Right kidney (tissue), 9 donors: ENCODE measurements at places on chromosomes 11 and 22.

DNA sequence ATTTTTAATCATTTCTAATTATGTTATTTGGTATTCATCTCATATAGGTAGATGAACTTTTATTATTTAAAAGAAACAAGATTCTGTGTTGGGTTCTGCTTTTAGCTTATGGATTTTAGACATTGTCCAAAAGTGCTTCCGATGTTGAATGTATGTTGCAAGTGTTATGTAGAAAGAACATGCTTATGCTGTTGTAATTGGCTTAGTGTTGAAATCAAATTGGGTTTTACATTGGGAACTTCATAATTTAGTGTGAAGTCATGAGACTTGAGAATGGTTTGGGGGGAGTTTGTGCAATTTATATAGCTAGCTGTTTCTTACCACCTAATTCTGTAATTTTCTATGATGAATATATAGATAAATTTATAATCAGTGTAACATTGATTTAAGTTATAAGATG, 3.6 kb downstream of the MTMR3 start:
- no peak for DNase-seq

- DNase-seq: no peak
Observed at GRCh38 chr11:28736256-28736655, 628.1 kb downstream of the METTL15 start.

- no peak for DNase-seq
Observed at GRCh38 chr11:105553025-105553424, 56.8 kb upstream of the GRIA4 start.

DNA sequence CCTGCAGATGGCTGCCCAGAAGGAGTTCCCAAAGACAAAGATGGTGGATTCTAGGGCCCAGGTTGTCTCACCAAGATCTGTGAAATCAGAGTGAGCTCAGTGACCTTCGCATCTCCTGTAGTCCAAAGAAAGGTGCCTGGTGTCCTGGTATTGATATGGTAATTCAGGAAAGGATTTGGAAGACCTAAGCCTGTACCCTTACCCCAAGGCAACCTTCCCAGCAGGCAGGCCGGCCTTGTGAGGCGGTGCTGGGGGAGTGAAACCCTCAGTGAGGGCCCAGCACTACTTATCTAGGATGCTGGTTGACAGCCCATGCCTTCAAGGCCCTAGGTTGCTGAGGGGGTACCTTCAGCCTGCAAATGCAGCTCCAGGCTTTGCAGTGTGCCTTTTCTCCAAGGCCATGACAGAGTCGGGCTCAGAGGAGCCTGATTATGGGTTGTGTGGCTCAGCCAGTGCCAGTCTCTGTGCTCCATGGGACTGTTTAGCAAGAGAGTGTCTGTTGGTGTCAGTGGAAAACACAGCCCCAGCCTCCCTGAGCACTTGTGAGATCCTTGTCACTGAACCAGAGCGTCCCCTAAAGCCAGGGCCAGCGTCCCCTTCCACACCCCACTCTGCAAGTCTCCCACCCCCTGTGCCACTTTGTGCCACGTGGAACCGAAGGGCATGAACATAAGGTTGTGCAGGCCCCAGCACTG, 72.8 kb upstream of the MYOD1 start:
- no peak for DNase-seq

GRCh38 chr11:100821198-100821597, 134.1 kb downstream of the ARHGAP42 start:
- DNase-seq: no peak

GRCh38 chr11:23090659-23091058, 230.4 kb upstream of the CCDC179 start:
- DNase-seq: no peak
